HCT116 (cell line): ENCODE measurements at places on chromosomes 7 and 10.

DNA sequence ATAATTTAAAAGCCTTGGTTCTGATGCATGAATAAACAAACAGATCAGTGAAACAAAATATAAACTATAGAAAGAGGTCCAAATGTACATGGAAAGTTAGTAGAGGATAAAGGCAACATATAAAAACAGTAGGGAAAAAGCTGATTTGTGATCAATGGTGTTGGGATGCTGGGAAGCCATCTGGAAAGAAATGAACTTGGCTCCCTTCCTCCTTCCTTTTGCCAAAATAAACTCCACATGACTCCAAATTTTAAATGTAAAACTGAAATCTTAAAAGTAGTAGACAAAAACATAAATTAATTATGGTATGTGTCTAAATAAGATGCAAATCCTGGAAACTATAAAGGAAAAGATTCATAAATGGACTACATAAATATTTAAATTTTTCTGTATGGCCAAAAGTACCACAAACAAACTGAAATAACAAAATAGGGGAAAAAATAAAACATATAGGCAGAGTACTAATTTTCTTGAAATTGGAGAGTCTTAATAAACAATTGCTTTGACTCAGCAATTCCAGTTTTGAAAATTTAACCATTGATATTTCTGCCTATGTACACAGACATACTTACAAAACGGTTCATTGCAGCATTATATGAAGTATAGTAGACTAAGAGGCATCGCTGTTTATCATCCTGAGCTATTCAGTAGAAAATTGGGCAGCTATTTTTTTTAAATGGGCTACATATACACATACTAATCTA is 77.0 kb upstream of the TRIM24 start:
- no peak for DNase-seq

DNA sequence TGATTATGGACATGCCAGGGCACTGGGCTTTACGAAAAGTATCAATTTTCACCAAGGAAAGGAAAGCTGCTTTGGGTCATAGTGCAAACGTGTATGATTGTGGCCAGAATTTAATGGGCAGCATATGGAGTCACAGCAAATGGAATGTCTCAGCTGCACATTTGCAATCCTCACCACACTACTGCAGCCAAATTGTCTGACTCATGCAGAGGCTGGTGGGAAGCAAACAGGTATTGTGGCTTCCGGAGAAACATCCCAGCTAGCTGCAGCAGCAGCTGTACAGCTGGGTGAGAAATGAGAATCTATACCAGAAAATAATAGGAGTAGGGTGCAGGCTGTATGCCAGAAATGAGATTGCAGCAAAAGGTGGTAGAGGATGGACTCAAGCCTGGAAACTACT is 374.7 kb upstream of the VWC2 start:
- no peak for DNase-seq

DNA sequence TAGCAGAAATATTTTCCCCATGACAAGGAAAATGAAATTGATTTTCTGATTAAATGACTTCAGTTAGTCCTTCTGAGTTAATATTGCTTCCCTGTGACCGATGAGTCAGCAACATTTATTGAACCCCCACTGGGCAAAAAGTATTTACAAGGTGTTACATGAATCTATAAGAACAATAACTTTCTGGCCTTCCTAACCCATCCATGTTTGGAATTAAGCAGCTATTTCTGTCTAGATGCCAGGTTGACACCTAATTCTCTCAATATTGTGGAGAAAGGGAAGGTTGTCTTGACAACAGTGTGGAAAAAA is 112.9 kb upstream of the JAZF1 start:
- peak; percentile 68 for DNase-seq

GRCh38 chr7:27263781-27264180 is 21.2 kb downstream of the EVX1 start:
- DNase-seq: no peak

- DNase-seq: no peak
Measured at GRCh38 chr10:110680273-110681020, 36.3 kb downstream of the RBM20 start.

GRCh38 chr7:71857338-71857737 is 554.8 kb downstream of the CALN1 start:
- DNase-seq: no peak

DNA sequence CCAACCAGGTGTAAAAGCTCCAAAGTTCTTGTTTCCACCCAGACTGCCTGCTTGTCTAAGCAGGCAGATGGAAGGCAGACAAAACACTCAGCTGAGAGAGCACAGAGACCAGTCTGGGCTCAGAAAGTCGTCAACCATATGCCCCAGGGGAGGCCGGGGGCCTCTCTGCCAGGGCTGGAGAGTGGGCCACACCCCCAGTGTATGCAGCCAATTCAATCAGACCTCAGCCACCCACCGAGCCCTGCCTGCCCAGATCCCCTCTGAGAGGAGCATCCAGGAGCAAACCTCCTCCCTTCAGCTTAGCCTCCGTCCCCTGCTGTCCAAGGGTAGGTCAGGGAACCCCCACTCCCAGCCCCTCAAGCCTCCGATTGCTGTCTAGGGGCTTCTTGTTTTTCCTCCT is 196.3 kb downstream of the LSM5 start:
- DNase-seq: no peak

GRCh38 chr7:67752227-67752626 is 755.6 kb downstream of the TYW1 start:
- no peak for DNase-seq
